ENCODE measurements at places on chromosomes 5 and 9.

DNA sequence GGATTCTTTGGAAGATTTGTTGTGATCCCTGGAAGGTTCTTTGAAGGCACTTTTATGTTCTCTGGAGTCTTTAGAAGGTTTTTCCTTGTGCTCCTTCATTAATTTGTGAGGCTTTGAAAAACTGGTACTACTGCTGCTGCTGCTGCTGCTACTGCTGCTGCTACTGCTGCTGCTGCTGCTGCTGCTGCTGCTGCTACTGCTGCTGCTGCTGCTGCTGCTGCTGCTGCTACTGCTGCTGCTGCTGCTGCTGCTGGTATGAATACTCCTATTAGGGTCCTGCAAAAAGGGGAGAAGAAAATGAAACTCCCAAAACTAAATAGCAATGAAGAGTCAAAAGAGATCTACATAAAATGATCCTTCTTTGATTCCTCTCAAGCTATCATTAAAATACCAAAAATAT is 208.1 kb downstream of the MLLT3 start:
- no peak for DNase-seq

DNA sequence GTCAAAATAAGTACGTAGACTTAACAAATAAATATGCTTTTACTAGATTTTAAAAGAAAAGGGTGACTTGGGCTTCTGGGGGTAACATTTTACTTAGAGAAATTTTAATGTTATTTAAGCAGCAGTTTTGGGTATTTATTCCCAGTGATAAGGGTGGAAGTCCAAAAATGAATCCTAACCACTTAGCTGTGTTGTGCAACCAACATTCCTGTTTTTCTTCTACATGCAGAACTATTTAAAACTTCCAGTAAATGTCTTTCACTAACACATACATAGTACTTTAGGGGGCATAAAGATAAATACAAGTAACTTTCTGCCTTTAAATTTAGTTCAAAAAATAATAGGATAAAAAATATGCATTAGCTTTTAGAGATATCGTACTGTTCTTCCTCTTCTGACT is 436.7 kb downstream of the CTNND2 start:
- no peak for DNase-seq

GRCh38 chr9:26292943-26293342 is 599.7 kb downstream of the CAAP1 start:
- DNase-seq = no peak

DNA sequence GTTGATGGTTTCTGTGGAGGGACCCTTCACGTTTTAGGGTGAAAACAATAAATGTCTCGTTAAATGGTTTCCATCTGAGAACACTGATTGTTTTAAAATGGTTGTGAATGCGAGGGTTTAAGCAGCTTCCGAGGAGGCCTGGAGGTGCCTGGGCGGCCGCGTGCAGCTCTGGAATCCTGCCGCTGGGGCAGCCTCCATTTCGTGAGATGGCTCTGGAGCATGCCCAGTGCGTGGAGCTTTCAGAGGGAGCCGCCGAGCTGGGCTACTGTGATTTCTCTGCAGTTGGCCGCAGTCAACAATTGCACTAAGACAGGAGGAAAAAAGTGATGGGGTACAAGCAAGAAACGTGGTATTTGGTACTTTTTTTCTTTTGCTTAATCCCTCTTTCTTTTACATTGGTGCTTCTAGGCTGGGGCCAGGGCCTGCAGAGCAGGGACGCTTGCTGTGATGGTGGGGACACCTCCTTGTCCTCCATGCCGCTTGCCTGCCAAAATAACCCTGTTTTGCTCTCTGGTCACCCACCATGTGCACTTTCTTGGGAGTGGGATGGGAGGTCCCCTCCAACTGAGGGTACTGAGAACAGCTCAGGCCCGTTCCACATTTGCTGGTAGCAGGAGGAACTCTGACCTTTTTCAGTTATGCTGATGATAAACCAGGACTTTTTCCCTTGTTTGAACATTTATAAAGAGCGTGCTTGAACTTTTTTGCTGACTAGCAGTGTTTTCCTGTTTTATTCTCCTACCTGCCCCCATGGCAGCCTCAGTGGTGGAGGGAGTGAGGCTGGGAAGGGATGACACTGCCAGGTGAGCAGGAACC is 47.1 kb downstream of the EHMT1 start:
- peak; percentile 66 for DNase-seq

GRCh38 chr5:39073767-39074016 is 507 bp downstream of the RICTOR start:
- no peak for DNase-seq

- no peak for DNase-seq
These were observed 1129.9 kb downstream of the TAF11L14 start for GRCh38 chr5:18764161-18764560.

DNA sequence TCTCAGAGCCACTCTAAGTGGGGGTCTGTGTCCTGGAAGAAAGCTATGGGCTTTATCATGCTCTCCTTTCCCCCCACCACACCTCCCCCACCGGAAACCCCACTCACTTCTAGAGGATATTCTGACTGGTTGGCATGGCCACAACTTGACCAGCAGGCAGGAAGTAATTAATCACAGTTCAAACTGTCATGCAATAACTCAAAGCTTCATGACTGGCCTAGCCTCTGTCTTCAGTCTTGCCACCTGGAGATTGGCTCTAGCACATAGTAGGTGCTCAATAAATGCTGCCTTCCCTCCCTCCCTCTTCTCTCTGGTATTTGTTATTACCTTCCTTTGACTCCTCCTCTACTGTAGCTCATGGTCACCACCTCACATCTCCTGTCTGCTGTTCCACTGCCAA is 124.7 kb downstream of the GABBR2 start:
- no peak for DNase-seq

GRCh38 chr9:134494273-134494815 is 147.3 kb upstream of the COL5A1 start:
- DNase-seq = no peak

GRCh38 chr5:113330533-113331208 is 104.1 kb downstream of the TSSK1B start:
- no peak for DNase-seq

- DNase-seq = no peak
These were observed 489.3 kb upstream of the RORB start for GRCh38 chr9:74007833-74008232.

DNA sequence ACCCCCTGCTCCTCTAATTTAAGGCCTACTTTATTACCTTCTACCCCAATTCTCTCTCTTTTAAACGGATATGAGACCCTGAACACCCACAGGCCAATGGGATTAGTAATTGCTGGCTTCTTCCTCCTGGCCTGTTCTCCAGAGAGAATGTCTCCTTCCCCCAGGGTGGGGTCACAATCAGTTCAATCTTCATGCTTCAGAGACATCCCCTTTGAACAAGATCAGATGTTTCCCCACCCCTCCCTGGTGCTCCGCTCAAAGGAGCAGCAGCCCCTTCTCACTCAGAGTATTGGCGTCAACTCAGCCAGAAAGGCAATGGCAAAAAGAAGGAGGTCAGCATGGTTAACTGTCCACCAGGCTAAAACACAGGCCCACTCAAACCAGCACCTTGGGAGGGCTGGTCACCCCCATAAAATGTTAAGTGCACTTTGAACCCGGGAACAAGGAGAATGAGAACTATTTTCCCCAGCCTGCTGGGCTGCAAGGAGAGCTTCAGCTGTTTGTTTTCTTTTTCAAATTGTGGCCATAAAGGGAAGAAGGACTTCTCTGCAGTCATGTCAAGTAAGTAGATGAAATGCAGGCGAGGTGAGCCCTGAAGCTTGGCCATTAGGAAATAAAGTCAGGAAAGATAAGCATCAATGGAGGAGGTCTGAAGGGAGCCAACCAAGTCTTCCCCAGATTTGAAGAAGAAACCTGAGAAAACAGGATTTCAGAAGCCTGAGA is 20.1 kb downstream of the LHFPL2 start:
- DNase-seq = no peak

DNA sequence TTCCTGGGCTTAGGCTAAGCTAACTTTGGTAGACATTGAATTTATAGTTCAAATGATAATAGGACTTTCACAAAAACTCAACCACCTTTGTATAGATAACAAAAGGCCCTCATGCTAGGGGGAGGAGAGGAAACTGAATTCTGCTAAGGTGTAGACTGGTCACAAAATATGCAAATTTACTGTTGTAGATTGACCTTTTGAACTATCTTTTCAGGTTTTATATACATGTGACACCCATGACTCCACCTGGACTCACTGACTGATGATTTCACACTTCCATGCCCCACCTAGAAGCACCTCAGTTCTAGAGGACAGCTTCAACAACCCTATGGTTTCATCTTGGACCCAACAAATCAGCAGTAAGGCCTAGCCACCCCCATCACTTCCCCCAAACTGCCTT is 165.7 kb downstream of the CEMIP2 start:
- no peak for DNase-seq

- DNase-seq = no peak
These were observed 103.4 kb upstream of the GNA14 start for GRCh38 chr9:77751341-77752091.

GRCh38 chr5:144122641-144123040 is 47.8 kb downstream of the YIPF5 start:
- no peak for DNase-seq

Measured in WTC11 (cell line).